Vagina (tissue), 2 donors: ENCODE measurements at places on chromosomes 13 and 19.

DNA sequence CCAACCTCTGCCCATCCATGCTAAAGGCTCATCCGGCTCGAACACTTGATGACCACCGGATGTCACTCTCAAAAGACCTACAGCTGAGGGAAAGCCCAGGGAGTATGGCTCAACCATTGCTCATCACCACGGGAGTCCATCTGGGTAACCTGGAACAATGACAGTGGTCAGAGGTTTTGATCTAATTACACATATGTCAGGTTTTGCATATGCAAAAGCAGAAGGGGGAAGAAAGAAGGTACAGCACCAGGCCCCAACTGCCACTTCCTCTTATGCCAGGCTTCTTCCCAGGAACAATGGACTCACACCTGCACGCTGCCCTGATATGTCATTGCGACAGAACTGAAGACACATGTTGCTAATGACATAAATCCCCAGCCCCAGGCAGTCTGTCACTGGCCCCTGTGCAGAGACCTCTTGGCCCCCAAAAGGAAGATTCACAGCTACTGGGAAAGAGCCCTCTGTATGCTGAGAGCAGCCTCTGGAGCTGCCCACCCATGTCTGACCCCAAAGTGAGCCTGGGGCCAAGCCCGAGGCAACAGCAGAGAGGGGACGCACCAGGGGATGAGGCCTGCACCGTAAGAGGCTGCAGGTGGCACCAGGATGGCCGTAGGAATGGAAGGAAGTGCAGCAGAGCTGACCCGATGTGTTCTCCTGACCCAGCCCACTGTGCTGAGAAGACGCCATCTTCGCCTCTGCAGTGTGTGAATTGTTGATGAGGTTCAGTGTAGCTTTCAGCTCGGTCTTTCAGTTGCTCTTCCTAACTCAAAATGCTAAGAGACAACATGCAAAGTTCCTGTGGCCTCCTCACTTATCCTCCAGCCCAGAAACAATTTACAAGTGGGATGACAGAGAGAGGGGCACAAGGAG is 26.3 kb downstream of the EPS15L1 start:
- no peak for DNase-seq

GRCh38 chr19:49946415-49946814 is 14.6 kb downstream of the SIGLEC11 start:
- no peak for DNase-seq

- DNase-seq: no peak
These were observed 1023.5 kb downstream of the PCDH17 start for GRCh38 chr13:58655086-58655485.

DNA sequence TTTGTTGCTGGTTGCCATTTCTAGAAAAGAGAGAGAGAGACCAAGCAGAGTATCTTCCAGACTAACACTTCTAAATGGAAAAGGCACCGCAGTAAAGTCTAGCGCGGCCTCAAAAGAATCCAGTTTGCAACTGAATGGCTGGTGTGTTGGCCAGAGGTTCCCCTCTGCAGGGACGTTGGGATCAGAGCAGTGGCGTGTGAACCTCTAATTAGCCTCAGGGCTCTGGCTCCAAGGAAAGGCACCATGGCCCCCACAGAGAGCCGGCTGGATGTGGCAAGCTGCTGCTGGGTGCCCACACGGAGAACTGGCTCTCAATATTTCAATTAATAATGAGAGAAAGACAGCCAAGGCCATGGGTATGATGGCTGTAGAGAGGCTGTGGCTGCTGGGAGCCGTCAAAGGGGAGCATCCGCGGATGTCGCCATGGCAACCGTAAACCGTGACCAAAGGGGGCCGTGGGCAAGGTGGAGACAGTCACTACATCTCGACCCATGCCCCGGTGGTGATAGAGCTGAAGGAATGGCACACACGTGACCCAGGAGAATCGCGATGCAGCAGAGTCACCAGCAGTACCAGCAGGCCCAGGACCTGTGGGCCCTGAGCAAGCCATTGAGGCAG is 9.5 kb downstream of the VSTM2B start:
- DNase-seq: no peak

GRCh38 chr13:106210324-106210723 is 325.1 kb downstream of the EFNB2 start:
- DNase-seq: no peak

DNA sequence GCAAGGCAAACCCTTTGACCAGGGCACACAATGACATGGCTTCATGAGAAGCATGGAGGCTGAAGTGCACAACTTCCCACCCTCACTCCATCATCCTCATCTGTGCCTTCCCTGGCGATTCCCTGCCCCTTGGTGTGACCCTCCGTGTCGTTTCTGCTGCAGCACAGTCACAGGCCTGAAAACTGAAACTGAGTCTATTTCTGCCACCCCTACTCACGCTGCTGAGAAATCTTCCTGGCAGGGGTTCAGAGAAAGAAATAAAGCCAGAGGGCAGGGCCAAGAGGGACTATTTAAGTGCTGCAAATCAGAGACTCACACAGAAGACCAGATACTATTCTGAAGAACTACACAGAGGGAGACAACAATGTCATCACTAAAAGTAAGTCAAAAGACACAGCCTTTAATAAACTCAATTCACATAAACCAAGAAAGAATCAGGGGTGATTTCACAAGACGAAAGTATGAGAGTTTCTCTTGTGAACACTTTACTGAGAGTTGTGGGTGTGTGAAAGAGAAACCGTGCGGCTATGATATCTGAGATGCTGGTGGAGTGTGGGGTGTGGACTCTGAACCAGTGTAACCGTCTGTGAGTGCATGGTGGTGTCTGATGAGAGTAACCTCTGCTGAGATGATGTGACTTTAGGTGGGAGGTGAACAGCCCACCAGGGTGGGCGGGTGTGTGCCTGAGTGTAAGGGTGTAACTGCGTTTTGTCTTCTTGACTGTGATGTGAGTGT is 23.5 kb downstream of the LGALS16 start:
- DNase-seq: no peak

GRCh38 chr13:79405501-79405830 is 589 bp downstream of the RBM26 start:
- no peak for DNase-seq

- DNase-seq: no peak
These were observed 1011.0 kb upstream of the MIR17HG start for GRCh38 chr13:90336507-90336906.

- no peak for DNase-seq
These were observed 64.9 kb downstream of the LRCH1 start for GRCh38 chr13:46617885-46618284.

DNA sequence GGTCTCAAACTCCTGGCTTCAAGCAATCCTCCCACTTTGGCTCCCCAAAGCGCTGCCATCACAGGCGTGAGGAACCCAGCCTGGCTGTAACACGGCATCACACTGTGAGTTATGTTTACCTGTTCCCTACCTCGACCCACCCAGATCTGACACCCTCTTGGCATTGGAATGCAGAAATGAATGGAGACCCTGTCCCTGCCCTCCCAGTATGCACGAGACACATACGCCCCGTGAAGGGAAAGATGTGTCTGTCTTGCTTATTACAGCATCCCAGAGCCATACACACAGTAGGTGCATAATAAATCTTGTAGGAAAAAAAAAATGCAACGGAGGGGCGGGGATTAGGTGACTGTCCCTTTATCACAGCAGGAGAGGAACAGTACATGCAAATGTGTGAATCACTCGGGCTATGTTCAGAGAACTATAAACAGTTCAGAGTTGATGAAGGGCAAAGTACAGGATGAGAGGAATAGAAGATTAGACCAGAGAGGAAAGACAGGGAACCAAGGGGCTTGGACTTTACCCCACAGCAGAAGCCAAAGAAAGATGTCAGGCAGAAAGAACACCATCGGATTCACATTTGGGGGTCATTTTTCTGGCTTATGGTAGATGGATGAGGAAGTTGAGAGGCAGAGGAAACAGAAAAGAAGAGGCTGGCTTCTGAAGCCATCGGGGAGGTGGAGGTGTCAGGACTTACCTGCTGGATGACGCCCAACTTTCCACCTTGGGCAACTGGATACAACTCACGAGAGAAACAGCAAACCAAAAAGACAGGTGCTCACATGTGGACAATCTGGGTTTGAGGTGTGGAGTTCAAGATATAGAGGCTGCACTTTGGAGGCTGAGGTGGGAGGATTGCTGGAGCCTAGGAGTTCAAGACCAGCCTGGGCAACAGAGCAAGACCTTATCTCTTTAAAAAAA is 94.3 kb downstream of the INSR start:
- DNase-seq: no peak

DNA sequence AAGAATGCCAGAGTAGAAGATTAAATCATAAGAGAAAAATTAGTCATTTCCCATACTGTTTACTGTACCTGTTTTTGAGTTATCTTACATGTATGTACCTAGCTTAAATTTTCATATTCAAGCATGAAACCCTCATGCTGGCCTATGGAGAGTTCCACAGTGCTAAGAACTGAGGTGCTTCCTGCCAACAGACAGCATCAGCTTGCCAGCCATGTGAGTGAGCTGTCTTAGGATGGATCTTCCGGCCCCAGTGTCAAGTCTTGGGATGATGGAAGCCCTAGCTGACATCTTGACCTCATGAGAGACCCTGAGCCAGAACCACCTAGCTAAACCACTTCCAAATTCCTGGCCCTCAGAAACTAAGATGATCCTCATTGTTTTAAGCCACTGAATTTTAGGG is 90.1 kb downstream of the SERP2 start:
- no peak for DNase-seq

- DNase-seq: no peak
These were observed 36.5 kb downstream of the STARD13 start for GRCh38 chr13:33249066-33249465.

DNA sequence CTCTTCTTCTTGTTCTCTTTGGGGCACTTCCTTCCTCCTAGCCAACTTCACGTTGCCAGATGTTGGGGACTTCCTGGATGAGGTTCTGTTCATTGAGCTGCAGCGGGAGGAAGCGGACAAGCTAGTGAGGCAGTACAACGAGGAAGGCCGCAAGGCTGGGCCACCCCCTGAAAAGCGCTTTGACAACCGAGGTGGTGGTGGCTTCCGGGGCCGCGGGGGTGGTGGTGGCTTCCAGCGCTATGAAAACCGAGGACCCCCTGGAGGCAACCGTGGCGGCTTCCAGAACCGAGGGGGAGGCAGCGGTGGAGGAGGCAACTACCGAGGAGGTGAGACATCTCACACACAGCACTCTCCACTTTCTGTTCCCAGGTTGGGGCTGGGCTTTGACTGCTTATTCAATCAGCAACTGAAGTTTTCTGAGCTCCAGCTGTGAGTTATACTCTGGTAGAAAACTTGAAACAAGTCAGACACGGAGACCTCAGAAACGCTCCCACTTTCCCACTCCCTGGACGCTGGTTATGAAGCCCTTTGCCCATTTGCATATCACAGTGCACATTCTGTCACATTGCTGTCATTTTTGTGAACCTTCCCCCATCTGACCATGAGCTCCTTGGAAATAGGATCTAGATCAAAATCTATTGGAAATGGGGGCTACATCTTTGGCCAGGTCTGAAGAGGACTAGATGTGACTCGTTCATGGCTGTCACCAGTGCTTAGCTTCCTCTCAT is 7.2 kb upstream of the CCDC97 start:
- no peak for DNase-seq

- DNase-seq: no peak
These were observed 169.1 kb downstream of the SHISA2 start for GRCh38 chr13:25882466-25883357.

DNA sequence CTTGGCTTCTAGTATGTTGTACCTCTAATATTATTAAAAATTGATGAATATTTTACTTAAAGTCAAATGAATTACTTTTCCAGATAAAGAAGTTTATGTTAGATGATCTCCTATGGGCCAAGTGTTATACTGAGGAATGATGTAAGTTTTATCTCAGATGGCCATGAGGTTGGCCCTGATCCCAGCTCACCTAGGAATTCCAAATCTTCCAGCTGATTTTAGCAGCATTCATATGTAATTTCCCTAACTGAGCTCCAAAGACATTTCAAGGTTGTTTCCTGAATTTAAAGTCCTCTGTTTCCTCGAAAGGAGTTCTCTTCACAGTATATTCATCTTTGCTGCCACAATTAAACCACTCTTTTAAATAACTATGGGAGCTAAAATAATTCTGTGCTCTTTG is 1670.4 kb upstream of the SPRY2 start:
- no peak for DNase-seq

- no peak for DNase-seq
These were observed 245.6 kb downstream of the DCT start for GRCh38 chr13:94233837-94234236.

GRCh38 chr13:82962397-82962796 is 919.9 kb downstream of the SLITRK1 start:
- no peak for DNase-seq

- DNase-seq: no peak
These were observed 3.9 kb upstream of the SYCE2 start for GRCh38 chr19:12922959-12923358.

GRCh38 chr13:60482012-60482411 is 85.0 kb downstream of the TDRD3 start:
- DNase-seq: no peak

- no peak for DNase-seq
These were observed 12.1 kb downstream of the PPP6R1 start for GRCh38 chr19:55246462-55247451.
